RCC 7860 (cell line): ENCODE measurements at places on chromosomes 16 and 17.

- DNase-seq, result peak; percentile 89
These were observed 5.4 kb downstream of the PGS1 start for GRCh38 chr17:78383725-78384471.

GRCh38 chr16:628321-629061 is 2.3 kb upstream of the WFIKKN1 start:
- DNase-seq, result no peak

DNA sequence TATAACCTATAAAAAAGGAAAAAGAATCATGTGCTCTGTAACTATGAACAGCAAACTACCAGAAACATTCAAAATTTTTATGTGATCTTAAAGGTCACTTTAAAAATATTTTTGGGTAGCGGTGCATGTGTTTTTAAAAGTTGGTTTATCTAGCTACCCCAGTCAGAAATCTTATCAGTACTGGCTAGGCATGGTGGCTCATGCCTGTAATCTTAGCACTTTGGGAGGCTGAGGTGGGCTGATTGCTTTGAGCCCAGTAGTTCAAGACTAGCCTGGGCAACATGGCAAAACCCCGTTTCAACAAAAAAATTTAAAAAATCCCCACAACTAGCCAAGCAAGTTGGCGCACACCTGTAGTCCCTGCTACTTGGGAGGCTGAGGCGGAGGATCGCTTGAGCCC is 3.7 kb downstream of the CAPNS2 start:
- DNase-seq, result no peak

- no peak for DNase-seq
These were observed 8.6 kb upstream of the METTL9 start for GRCh38 chr16:21590796-21591195.

DNA sequence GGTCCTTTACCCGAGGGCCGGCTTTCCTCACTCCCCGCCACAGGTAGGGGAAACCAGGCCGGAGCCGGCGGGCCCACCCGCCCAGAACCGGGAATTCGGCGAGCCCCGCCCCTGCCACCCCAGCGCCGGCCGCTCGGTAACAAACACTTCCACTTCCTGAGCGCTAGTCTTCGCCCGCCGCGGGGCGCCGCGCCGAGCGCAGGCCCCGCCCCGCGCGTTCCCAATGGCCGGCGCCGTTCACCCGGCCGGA is 224 bp upstream of the NHERF1 start:
- no peak for DNase-seq

DNA sequence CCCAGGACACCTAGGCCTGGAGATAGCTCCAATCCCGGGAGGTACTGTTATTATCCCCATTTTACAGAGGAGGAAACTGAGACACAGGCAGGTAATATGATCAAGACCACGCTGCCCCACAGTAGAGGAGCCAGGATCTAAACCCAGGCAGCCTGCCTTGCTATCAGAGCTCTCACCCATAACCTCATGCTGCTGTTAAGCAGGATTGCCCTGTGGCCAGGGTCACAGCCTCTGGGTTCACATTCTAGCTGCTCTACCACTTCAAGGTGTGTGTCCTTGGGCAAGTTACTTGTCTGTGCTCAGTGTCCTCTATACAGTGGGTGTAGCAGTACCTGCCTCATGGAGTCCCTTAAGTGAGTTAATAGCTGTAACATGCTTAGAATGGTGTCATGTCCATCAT is 1015.3 kb downstream of the KCNJ18 start:
- no peak for DNase-seq

GRCh38 chr17:38353086-38353604 is 1.5 kb downstream of the SOCS7 start:
- DNase-seq, result no peak

DNA sequence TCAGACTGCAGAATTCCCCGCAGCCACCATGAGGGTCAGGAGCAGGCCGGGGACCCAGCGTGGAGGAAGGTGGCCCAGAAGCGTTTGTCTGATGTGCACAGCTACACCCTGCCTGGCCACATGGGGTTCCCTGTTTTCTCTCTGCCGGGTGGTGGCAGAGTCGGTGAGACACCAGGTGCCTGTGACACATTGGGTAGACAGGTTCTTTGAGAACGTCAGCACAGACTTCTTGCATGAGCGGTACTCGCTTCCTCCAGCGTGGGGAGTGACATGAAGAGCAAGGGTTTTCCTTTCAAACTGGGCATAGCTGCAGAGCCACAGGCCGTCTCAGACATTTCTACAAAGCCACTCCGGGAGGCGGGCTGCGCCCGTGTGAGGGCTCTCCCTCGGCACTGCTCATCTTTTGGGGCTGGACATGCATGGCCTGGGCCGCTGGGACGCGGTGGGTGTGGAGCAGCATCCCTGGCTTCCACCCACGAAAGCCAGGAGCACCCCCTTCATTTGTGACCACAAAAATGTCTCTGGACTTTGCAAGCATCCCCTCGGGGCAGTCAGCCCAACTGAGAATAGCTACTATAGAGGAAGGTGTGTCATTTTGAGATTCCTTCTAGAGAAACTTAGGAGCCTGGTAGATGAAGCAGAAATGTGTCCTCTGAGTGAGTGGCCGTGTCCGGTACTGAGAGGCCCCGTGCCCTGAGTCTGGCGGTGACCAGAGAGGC is 26.0 kb downstream of the NME3 start:
- DNase-seq, result peak; percentile 31

DNA sequence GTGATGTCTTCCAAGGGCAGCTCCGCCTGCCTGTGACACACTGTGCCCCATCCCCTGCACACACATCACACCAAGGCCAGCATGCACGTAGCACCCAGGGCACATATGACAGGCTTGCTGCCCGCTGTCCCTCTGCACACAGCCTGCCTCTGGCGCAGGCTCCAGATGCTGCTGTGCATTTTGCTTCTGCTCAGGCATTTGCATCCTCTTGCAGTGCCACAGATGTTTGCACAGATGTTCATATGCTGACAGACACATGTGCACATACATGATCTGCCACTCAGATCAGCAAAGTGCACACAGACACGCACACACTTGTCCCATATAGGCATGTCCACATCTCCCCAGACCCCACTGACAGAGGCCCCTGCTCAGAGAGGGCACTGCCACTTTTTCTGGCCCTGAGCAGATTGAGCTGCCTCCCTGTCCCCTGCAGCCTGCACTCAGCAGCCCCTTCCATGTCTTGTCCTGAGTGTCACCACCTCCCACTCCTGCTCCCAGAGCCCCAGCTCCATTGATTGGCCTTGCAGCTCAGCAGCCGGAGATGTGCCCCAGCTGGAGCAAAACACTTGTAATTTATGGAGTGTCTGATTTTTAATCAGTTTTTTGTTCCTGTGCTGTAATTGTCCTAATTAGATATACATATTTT is 115.1 kb upstream of the RPL38 start:
- DNase-seq, result no peak

- peak; percentile 20 for DNase-seq
These were observed 2.3 kb downstream of the RPUSD1 start for GRCh38 chr16:785563-786535.
